Stimulated activated CD8-positive, alpha-beta memory T cell treated with anti-CD3 and anti-CD28 coated beads, Interleukin-7, amount 100 ng/mL, for 4 hours (primary cell): ENCODE measurements at places on chromosomes 3 and 15.

DNA sequence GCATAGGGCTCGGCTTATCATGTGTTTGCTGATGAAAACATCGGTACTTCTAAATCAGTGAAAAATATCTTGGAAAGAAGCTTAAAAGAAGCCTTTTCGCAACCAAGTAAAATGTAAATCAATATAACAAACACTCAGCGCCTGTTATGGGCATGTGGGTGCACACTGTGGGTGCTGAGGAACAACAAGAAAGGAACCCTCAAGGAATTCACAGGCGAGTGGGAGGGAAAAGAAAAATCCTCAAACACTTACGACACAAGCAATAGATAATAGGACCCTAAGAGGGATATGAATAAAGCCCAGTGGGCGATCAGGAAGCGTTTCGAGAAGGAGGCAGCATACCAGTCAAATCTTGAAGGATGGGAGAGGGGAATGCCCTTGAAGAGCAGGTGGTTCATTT is 21.9 kb downstream of the GLDN start:
- no peak for DNase-seq

DNA sequence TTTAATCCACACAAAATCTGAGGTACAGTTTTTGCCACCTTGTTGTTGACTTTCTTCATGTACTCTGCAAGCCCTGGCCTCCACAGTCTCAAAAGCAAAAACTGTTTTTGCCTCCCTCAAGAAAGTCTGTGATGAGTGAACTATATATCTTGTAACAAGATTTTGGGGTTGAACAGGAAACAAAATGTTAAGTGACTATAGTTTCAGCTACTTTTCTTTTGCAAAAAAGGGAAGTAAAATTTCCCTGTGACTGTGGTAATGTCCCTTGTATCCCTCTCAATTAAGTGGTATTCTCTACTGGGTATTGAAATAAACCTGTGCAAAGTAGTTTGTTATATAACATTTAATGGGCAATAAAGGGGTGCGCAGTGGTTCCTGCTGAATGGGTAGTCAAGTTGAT is 21.3 kb upstream of the SCAANT1 start:
- no peak for DNase-seq

DNA sequence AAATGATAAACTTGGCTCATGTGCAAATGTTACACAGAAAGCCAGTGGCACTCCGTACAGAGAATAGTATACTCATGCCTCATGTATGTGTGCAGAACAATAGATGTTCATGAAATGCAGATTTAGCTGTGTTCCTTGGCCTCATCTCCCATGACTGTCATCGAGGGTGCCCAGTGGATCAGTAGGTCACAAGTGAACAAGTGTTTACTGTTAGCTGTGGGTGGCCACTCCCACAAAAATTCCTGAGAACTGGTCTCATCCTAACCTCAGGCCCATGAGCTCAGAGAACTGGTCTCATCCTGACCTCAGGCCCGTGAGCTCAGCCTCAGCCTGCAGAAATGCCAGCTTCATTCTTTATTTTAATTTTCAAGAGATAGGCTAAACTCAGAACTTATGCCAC is 124.1 kb downstream of the GADL1 start:
- no peak for DNase-seq

- no peak for DNase-seq
Observed at GRCh38 chr15:67253549-67254237, 768 bp downstream of the AAGAB start.

GRCh38 chr3:19052874-19053273 is 95.4 kb upstream of the KCNH8 start:
- DNase-seq: no peak

DNA sequence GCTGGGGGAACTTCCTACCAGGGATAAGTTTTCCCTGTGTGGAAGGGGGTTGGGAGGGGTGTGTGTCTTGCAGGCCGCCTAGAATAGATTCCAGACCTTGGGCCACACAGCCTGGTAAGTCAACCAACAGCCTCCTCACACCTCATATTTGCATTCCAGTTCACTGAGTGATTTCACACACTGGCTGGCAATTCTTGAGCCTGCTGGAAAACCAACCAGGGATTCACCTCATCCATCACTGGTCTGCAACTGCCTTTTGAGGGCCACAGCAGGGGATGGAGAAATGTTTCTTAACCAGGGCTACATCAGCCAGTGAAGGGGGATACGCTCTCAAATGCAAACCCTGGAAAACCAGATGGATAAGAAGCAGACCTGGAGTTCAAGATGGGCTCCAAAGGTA is 2.0 kb downstream of the FSTL1 start:
- DNase-seq: no peak

DNA sequence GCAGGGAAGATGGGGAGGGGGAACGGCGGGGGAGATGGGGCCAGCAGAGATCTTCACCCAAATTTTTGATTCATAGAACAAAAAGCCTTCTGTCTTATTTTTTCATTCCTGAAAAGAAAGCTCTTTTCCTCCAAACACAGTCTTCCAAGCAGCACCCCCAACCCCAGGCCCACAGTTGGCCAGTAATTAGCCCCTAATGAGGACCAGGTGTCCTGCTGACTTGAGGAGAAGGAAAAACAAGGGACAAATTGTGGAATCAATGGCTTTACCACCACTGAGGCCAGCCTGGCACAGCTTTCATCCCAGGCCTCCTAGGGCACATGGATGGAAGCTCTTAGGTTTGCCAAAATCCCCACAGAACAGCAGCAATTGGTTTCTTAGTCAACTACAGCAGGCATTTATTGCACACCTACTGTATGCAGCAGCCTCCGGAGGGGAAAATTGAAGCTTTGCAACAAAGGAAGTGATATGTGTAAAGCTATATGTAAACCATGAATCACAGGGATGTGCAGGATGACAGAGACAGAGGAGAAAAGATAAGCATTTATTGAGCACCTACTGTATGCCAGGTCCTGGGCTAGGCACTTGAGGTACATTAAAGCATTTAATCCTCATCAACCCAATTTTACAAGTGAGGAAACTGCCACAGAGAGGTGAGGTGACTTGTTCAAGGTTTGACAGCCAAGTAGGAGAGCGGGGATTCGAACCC is 199.5 kb downstream of the TBC1D2B start:
- no peak for DNase-seq

DNA sequence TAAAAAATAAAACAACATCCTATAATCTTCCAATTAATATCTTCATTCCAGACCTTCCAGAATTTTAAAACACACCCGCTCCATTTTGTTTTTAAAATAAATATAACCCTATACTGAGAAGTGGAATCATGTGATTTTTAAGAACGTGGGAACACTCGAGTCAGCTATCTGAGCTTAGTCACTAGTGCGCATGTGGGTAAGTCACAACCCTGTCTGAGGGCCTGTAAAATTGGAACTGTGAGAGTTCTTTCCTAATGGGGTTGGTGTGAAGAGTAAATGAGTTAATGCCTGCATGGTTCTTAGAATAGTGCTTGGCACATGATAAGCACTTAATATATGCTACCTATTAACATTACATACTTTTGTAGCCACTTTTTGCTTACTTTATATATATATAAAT is 19.9 kb upstream of the POLR2M start:
- DNase-seq: no peak

GRCh38 chr15:89556413-89557262 is 18.6 kb upstream of the TICRR start:
- DNase-seq: peak; percentile 14

GRCh38 chr3:101635954-101636798 is 40.8 kb downstream of the ZBTB11 start:
- DNase-seq: peak; percentile 35

DNA sequence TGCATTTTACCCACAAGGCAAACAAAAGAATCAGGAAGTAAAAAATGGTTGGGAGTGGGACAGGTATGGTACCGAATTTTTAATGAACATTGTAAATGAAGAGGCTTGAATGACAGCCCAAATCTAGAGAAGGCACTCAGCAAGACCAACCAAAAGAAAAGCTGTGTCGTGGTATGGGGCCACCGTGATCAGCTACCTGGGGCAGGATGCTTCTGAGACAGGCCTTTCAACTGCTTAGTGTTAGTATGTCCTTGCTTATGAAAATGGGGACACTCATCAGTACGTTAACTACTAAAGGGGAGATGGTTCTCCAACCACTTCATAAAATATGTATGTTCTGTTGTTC is 228.7 kb upstream of the ST8SIA2 start:
- DNase-seq: no peak

DNA sequence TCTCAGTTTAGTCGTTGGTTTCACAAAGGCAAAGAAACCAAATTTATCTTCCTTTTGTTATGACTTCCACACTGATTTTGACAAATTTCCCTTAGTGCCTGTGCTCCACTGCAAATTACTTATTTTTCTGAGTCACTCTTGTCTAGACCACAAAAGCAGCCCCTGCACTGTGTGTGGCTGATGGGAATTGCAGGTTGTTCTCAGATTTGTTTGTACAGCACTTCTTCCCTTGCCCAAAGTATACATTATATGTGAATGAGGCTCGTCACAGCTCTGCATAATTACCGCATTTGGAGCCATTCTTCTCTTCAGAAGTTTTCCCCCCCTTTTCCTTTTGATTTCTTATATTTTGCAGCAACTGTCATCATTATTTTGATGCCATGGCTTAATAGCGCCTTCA is 354.2 kb upstream of the IL12A start:
- DNase-seq: no peak

- no peak for DNase-seq
Observed at GRCh38 chr3:52022323-52023100, 26.8 kb upstream of the RPL29 start.

DNA sequence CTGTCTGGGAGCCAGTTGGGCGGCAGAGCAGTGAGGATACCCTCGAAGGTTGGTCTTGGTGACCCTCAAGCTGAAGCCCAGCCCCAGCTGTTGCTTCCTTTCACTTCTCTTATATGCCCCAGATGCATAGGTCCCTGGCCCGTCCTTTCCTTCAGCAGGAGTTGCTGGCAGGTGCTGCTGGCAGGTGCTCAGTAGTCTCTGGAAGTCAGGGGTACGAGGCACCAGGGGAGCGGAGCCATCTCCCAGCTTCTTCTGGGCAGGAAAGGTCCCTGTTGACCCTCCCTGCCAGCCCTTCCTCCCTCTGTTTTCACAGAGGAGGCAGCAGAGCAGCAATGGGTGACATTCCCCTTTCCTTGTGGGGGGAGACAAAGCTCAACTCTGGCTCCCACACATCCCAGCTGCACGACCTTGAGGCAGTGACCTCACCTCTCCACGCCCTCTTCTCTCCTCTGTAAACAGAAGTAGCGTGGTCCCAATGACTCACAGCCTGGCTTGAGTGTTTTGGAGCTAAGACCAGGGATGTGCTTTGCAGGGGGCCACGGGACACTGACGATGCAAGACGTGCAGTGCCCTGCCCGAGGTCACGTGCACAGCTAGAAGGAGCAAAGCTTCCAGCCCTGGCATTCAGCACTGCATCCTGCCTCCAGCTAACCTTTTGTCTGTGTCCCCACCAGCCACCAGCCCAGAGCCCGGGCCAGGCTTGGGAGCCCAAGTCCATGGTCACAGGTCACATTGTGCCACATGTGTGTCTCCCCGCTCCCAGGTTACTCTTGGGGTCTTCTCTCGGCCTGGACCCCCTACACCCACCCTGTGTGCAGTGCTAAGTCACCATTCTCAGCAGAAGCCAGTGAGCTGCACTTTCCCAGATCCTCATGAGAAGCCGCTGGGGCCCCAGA is 49.7 kb downstream of the SLC6A6 start:
- DNase-seq: no peak

- no peak for DNase-seq
Observed at GRCh38 chr3:156017352-156018030, 102.9 kb upstream of the KCNAB1 start.

DNA sequence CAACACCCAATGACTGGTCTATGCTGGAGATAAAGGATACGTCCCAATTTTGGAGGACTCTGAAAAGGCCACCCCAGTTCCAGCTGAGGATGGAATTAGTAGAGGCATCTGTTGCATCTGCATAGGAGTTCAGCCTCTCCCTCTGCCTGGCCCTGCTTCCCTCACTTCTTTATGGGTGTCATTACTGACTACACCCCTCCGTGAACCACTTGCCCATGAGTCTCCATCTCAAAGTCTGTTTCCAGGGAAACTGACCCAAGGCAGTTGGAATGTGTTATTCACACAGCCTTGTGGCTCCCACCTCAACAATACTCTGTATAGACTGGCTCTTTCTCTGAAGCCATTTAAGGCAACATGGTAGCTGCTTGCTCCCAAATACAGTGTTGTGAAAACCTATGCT is 21.4 kb upstream of the PCOLCE2 start:
- no peak for DNase-seq

- no peak for DNase-seq
Observed at GRCh38 chr15:87614704-87615103, 641.8 kb downstream of the NTRK3 start.

DNA sequence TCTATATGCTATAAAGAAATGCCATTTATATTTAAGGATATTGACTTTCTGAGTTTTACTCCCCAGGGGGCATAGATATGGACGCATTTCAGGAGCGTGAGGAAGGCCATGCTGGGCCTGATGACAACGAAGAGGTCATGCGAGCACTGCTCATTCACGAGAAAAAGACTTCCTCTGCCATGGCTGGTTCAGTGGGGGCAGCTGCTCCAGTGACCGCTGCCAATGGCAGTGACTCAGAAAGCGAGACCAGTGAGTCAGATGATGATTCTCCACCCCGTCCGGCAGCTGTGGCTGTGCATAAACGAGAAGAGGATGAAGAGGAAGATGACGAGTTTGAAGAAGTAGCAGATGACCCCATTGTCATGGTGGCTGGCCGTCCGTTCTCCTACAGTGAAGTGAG is 38.4 kb downstream of the GTF2E1 start:
- DNase-seq: no peak

DNA sequence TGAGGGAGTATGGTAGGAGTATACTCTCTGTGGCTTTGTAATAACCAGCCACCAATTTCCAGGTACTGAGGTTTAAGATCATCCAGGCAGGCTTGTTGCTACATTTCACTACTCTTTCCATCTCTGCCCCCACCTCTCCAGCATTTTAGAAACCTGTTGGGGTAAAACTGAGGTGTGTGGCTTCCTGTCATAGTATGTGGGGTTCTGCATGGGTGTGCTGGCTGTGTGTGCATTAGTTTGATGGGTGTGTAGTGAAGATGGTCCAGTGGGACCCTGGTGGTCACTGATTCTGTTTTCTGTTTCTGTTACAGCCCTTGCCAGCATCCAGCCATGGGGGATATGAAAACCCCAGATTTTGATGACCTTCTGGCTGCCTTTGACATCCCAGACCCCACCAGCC is 34.0 kb downstream of the ZNF592 start:
- no peak for DNase-seq

- DNase-seq: no peak
Observed at GRCh38 chr3:120171134-120171873, 77.1 kb upstream of the GSK3B start.

DNA sequence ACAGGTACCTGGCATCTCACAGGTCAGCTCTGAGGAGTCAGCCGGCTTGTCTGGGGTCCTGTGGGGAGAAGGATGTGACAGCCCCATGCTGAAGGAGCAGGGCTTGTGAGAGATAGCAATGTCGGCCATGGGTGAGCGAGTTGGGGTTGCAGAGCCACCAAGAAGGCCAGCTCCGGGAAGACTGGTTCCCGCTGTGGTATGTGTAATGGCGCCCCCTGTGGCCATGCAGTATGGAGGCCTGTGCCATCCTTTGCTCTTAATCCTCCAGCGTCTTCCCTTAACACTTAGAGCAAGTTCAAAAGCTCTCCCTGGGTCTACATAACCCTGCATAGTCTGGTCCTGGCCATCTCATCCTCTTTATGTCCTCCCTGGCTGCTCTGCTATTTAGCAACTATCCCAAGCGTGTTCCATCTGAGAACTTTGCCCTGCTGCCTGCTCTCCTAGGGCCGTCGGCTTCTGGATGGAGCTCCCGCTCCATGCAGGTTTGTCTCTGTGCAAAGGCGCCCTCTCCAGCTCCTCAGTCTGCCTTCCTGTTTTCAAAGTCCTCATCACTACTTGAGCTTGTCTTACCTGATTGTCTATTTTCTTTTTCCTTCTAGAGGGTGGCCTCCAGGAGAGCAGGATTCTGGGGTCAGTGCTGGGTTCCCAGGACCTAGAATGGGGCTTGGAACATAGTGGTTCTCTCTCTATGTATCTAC is 40.8 kb upstream of the IQCF6 start:
- DNase-seq: no peak
